ENCODE measurements at places on chromosomes 4 and X.

DNA sequence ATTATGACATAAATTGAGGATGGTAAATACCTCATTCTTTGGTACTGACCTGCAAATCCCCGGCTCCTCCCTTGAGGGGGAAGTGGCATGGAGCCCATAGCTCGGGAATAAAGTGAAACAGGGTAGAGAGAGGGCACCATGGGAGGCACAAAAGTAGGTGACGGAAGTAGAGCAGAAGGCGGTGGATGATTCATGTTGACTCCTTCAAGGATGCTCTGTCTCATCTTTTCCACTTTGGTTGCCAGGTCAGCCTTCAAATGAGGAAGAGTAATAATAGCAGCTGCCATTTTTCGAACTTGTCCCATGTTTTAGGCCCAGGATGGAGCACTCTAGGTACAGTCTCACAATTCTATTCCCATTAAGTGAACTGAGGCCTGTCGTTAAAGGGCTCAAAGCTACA is 41.4 kb upstream of the PHF8 start:
- DNase-seq, result no peak

GRCh38 chr4:102862016-102862415 is 6.8 kb upstream of the CISD2 start:
- peak; percentile 67 for DNase-seq

DNA sequence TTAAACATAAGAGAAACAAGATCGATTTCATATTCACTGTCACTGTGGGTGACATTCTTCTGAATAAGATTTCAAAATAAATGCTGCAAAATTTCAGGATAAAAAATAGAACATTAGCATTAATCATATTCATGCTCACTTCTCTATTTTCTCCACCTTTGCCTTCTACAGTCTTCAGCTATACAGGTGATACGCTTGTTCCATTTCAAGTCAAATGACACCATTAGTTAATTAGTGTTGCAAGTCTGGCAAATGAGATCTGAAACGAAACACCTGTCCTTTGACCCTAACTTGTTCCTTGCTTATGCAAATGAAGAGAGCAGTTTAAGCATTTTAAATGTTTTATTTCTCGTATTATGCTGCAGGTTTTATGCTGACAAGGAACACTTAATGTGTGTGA is 667.5 kb upstream of the MAGEB2 start:
- no peak for DNase-seq

- DNase-seq, result no peak
These were observed 160.2 kb downstream of the GPM6A start for GRCh38 chr4:175651756-175652310.

DNA sequence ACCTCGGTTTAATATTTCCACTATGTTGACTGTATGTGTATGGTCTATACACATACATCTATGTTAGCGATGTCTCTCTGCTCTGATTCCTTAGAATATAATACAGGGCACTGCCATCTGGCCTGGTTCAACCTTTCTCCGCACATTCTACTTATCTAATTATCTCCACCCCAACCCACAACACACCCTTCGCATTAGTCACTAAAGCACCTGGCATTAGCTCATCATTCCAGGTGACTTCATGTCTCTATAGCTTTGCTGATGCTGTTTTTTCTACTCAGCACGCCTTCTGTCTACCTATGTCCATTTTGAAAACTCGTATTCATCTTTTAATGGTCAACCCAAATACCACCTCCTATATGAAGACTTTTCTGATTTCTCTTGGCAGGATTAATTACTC is 425.2 kb upstream of the RASGEF1B start:
- DNase-seq, result no peak

DNA sequence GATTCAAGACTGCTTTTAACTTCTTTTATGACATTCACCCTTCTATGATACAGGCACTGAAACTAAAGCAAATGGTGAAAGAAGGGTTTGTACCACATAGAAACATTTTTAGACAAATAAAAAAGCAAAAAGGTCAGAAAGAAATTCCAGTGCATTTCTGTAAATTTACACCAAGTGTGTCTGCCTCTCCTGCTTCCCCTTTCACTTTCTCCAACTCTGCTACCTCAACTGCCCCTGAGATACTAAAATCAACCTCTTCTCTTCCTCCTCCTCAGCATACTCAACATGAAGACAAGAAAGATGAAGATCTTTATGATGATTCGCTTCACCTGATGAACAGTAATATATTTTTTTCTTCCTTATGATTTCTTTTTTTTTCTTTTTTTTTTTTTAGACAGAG is 187.9 kb downstream of the LRBA start:
- DNase-seq, result no peak

GRCh38 chr4:2954358-2955185 is 8.6 kb downstream of the NOP14 start:
- no peak for DNase-seq

GRCh38 chr4:185318679-185319078 is 77.0 kb downstream of the LRP2BP start:
- peak; percentile 83 for DNase-seq

DNA sequence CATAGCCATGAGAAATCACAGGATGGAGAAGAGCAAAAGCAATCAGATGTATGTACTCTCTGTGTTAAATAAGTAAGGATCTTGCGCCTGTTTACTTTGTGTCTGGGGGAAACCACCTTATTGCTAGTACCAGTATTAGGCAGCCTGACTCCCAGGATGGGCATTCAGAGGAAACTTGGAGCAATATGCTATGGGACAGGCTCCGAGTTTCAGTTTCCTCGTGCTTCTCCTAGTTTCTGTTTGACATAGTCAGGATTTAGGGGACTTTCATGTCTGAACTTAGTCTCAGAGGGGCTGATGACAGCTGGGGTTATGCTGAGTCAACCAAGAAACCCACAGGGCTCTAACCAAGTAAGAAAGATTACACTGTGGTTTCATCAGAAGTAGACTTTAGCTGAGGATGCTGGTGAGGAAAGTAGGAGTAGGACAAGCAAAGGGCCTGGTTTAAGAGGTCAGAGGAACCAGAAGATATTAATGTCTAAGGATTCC is 13.5 kb downstream of the NSUN7 start:
- peak; percentile 93 for DNase-seq

DNA sequence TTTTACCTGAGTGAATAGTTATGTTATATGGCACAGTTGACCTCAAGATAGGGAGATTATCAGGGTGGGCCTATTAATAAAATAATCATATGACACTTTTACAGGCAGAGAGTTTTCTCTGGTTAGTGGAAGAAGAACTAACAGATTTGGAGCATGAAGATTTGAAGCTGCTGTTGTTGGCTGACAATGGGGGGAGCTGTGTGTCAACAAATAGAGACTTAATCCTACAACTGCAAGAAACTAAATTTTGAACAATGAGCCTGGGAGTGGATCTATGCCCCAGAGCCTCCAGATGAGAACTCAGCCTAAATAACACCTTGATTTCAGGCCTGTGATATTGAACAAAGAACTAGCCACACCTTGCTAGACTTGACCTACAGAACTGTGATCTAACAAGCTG is 7.2 kb upstream of the CCSER1 start:
- DNase-seq, result peak; percentile 17

All from OCI-M1 (cell line).